B cell (primary cell): ENCODE measurements at places on chromosomes 5 and 9. TPM values are rescaled to one million over a fixed set of nuclear protein-coding genes. Genes with fewer than 3 reads are reported as not detected.

DNA sequence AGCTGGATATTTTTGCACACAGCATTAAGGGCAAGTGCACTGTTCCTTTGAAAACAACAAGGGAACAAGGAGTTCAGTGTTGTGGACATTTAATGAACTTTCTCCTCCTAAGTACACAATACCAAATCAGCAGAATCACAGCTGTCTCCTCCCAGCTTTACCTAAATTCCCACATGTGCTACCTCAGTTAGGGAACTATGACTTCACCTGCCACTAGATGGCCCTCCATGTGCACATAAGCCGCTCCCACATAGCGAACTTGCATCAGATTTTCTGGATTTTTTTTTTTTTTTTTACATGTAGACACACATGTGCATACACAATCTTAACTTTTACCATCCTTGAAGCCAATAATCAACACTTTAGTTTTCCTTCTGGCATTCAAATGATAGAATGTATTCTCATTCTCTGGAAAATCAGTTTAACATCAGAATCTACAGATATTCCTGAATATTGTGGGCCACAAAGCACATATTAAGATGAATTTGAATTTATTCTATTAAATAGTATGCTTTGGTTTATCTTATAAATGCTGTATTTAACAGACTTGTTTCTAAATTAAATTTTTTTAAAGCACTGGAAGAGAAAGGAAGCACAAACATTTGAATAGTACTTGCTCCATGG lies 123.6 kb downstream of the PALM2AKAP2 start:
- DNase-seq: peak; percentile 82
- H3K27ac ChIP-seq: no peak overlapping the region
- H3K36me3 ChIP-seq: no peaks in the 10 kb centered on the region
- no peak overlapping the region for H3K4me3 ChIP-seq

DNA sequence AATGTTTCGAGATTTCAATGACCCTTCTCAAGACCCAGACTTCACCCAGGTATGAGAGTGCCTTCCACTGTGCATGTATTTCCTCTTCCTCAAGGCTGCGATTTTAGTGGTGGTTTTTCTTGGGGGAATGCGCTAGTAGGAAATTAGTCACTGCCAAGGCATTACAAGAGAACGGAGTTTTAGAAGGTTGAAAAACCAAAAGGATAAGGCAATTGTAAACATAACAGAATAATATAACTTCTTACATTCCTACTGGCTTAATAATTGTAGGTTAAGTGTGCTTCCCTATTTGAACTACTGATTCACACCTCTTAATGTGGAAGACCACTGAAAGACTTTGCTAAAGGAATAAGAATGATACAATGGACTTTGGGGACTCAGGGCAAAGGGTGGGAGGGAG lies 38.9 kb downstream of the ACO1 start:
- no peak for DNase-seq
- H3K4me3 ChIP-seq: no peak overlapping the region
- H3K36me3 ChIP-seq: peaks cover 1% of the 10 kb centered on the region
- no peak overlapping the region for H3K27ac ChIP-seq
- H3K4me1 ChIP-seq: no peaks in the 10 kb centered on the region

DNA sequence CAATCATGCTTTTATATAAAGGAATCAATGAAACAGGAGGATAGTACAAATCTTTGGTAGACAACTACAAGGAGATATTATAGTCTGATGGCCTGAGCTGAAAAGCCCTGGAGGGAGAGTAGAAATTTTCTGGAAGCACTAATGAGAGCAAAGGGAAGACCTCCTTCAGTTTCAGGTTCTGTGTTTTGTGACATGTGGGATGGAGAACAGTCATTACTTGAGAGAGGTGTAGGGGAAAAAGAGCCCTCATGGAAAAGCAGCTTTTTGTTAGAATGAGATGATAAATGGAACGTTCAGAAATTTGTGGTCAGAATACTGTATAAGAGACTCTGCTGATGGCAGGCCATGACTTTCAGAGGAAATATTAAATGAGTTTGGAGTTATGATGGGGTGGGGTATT lies 360.6 kb upstream of the MEF2C start:
- H3K4me1 ChIP-seq: no peaks in the 10 kb centered on the region
- H3K27ac ChIP-seq: no peak overlapping the region
- no peaks in the 10 kb centered on the region for H3K27me3 ChIP-seq
- H3K36me3 ChIP-seq: no peaks in the 10 kb centered on the region

- no peaks in the 10 kb centered on the region for H3K4me1 ChIP-seq
- H3K27me3 ChIP-seq: no peaks in the 10 kb centered on the region
- DNase-seq: no peak
- no peak overlapping the region for H3K4me3 ChIP-seq
- no peak overlapping the region for H3K27ac ChIP-seq
These were observed 24.8 kb downstream of the PTPN3 start for GRCh38 chr9:109473329-109473728.

GRCh38 chr5:60185231-60186099 lies 291.9 kb upstream of the PDE4D start:
- no peaks in the 10 kb centered on the region for H3K36me3 ChIP-seq
- H3K27me3 ChIP-seq: no peaks in the 10 kb centered on the region
- no peak overlapping the region for H3K27ac ChIP-seq
- no peak overlapping the region for H3K4me3 ChIP-seq
- no peaks in the 10 kb centered on the region for H3K4me1 ChIP-seq

DNA sequence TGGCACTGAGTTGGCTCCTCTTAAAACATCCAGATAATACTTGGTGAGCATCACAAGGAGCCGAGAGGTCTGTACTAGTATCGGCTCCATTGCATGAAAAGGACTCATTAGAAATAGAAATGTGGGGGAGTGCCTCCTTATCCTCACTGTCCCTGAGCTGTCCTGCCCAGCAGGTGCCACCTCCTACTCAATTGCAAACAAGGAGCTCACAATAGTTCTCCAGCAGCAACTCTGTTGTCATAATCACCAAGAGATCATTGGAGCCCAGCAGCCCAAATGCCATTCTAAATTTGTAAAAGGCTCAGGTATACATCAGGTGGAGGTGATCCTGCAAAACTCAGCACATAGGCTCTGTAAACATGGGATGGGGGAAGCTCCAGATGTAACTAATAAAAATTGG lies 99.1 kb downstream of the PLK2 start:
- H3K36me3 ChIP-seq: no peaks in the 10 kb centered on the region
- DNase-seq: no peak
- no peaks in the 10 kb centered on the region for H3K4me1 ChIP-seq
- H3K4me3 ChIP-seq: no peak overlapping the region
- no peak overlapping the region for H3K27ac ChIP-seq

The PRLR gene
- not detected in 2 replicates for polyA plus RNA-seq

The CDH9 gene
- not detected in 2 replicates for polyA plus RNA-seq

The THBS4 gene
- 0.43 and 0.49 TPM in 2 replicates for polyA plus RNA-seq
